Right renal cortex interstitium (tissue), 3 donors: ENCODE measurements at places on chromosomes 7 and 10.

DNA sequence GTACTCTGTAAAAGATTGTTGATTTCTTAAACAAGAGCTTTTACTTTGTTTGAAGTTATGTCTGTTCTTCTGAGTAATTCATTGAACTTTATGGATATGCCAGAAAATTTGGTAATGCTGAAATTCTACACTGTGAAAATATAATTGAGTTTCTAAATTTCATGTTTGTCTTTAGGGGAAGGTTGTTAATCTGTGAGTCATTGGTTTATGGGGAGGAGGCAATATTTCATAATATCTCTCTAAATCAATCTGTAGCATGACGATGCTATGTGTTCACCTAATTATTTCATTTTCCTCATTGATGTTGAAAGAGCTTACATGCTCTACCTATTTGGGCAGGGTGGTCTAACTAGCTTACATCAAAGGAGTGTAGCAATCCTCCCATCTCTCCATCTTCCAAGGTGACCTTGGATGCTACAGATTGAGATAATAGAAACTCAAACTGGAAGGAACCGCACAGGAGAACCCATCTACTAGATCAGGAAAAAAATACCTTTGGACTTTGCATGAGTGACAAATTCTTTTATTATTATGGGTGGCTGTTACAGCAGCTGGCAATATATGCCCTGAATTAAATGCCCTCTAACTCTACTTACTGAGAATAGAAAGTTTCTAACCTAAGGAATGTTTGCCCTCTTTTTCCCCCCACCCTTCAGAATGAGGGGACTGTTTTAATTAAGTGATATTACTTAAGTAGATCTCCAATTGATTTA is 8.4 kb upstream of the SNX13 start:
- DNase-seq, result no peak

GRCh38 chr10:21084700-21085099 is 187.6 kb upstream of the NEBL start:
- DNase-seq, result no peak

DNA sequence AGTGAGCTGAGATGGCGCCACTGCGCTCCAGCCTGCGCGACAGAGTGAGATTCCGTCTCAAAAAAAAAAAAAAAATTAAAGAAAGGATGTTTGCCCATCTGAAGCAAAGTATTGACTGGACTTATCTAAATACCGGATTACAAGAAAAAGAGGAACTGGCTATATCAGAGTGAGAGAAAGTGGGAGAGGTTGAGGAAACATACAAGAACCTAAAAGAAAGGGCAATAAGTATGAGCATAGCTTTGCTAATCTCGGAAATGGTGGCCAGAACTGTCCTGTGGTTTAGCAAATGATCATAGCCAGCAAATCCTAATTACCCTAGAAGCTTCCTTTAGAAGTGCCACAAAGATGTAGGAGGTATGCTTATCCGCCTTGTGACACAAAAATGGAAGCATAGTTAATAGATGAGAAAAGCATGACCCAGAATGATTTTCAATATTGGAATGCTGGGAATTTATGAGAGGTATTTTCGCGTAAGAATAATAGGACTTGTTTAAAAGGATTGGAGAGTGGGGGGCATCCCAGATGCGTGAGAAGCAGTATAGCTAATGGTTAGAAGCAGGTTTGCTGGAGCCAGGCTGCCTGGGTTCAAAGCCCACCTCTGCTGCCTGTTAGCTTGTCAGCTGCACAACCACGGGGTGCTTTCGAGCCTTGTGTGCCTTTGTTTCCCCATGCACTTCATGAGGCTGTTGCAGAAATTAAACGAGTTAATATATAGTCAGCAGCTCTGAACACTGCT is 1.2 kb upstream of the GTPBP4 start:
- no peak for DNase-seq

GRCh38 chr7:87447116-87447635 is 28.3 kb downstream of the ABCB4 start:
- no peak for DNase-seq

- no peak for DNase-seq
Measured at GRCh38 chr7:2432910-2433712, 29.7 kb downstream of the CHST12 start.

DNA sequence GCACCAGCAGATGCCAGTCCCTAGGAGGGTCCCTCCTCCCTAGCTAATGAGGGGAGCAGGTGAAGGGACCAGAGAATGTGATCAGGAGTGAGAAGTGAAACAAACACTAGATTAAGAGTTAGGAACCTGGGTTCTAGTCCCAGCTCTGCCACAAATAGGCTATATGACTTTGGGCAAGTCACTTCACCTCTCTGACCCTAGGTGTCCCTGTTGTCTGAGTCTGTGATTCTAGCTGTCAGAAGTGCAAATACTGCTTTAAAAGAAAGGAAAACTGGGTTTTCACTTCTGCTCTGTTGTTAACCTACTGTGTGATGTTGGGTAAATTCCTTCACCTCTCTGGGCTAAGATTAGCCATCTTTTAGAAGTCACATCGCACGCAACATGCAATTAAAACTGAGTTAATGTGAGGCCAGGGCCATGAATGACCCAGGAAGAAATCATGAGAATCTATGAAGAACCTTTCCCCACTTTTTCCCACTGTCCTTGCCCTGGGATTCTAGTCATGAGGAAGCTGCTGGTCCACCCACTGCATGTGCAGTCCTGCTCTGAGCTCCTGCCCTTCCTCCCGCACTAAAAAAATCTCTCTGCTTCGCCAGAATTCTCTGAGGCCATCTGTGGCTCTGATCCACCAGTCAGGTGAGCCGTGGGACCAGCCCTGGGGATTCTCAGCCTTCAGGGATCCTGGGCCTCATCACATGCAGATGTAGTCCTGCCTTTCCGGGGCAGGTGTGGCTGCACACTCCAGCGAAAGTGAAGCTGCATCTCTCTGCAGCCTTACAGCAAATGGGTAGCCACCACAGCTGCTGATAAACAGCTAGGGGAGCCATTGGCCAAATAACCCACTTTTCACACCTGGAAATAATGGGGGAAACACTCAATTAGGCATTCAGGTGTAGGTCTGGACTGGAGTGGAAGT is 181.7 kb downstream of the PLXNA4 start:
- DNase-seq, result no peak

DNA sequence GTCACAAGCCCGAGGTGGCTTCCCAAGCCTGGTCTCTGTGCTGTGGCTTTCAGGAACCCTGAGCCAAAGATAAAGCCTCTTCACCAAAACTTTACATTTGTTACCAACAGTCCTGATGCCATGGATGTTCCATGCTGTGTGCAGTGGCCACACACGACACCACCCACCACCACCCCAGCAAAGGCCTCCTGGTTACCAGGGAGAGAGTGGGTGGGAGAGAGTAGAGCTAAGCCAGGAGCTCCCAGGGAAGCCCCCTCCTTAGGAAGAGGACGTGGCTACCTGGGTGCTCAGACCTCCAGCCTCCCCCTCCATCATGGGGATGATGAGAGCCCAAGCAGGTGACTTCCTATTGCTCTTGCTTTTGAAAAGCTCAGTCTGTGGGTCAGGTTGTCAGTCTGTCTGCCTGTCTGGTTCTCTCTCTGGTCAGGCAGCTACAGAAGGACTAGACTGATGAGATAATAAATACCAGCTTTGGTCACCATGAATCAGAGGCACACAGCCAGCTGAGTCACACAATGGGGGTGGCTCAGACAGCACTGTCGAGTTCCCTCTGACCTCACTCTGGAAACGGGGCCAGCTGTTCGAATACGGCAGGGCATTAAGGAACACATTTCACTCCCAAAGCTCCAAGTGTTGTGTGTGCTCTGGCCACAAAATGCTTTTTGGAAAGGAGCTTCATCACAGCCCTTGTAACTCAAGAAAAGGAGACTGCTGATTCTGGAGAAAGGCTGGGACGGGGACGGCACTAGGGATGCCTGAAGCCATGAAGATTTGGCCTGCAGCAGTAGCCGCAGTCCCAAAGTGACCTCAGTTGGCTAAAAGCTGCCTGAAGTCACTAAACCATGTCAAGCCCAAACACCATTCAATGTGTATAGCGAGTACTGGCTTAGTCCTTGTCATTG is 166.0 kb downstream of the FANK1 start:
- no peak for DNase-seq

DNA sequence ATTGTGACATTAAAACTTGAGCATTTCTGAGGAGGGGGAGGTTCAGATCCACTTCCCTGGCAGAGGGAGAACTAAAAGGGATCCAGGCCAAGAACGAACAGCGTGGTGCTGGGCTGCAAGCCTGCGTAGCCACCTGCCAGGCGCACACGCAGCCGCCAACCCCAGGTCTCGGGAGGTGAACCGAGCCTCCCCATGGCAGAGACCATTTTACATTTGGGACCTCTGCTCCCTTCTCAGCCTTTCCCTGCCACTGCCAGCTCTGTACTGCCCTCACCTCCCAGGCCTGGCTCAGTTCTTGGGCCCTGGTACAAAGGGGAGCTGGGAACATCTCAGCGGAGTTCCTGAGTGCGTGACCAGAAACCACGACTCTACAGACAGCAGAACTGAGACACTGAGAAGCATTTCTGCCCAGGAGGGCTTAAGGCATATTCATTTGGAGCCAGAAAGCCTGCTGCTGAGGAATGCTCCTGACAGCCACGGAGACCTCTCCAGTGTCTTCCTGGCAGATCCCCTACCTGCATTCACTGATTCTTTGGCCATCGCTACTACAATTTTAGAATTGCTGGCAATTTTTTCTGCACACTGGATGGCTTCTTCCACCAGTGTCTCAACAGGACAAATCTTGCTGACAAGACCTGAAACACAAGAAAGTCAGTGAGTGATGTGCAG is 7.6 kb downstream of the ECHS1 start:
- no peak for DNase-seq

DNA sequence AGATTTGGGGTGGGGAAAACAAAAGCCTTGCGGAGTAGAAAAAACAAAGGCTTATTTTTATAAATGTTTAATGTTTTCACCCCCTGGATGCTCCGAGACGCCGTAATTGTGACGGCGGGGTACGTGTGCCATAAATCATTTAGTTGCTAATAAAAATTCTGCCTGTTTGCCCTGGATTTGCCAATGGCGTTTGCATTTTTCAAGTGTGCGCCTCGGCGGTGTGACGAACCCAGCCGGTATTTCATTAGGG is 2.5 kb upstream of the TNRC18 start:
- no peak for DNase-seq

DNA sequence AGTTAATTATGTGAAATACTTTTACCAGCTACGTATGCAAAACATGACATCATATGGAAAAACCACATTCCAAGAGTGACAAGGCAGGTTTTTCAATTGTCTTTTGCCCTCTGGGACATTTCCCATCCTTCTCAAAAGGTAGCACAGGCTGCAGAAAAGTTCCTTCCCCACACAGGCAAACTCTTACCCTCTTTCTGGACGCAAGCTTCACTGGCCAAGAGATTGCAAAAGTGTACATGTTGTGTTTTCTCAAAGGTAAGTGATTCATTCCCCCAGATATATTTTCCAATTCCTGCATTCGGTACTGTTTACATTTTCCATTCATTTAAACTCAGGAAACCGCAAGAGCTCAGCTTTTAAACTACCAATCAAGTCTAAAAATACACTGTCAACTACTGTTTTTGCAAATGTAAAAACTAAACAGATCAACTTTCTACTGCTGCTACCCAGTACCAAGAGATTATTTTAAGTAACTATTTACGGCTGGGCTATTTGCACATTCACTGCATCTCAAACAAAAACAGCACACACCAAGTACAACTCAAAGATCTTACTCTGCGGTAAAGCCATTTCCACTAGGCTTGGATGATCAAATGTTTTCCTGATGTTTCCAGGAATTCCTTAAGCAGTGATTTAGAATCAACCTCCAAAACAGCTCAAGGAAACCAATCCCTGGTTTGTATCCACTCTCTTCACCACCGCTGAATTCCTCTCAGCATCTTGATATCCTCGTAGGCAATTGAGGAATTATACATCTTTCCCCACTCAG is 233.6 kb upstream of the CCDC6 start:
- no peak for DNase-seq

DNA sequence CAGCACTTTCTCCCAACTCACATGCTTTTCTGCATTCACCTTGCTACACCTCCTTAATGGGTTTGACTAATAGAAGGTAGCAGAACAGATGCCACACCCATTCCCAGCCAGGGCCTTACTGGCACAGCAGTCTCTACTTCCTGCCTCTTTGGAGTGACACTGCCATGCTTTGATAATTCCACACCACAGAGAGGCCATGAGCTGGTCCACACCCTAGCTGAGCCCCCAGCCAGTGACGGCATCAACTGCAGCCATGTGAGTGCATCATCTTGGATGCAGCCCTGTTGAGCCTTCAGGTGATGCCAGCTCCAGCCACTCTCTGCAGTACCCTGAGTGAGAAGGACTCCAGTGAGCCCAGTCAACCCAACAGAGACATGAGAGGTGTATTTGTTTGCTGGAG is 27.5 kb upstream of the EZH2 start:
- DNase-seq, result no peak

GRCh38 chr10:60413306-60414012 is 23.8 kb upstream of the ANK3 start:
- no peak for DNase-seq

GRCh38 chr10:86287966-86288579 is 78.5 kb downstream of the GRID1 start:
- no peak for DNase-seq

DNA sequence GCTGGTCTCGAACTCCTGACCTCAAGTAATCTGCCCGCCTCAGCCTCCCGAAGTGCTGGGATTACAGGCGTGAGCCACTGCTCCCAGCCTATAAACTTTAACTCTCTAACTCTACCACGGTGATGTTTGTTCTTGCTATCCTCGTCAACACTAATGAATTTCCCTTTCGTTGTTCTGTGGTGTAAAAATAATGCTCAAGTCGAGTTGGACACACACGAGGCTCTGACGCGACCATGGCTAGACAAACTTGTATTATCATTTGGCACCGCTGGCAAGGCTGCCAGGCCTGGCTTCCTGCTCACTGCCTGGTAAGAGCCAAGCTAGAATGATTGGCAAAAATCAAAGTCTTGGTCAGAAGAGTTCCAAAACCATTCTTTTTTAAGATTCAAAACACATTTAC is 167.0 kb upstream of the KLF6 start:
- DNase-seq, result no peak

- DNase-seq, result no peak
Measured at GRCh38 chr7:50662041-50662694, 97.0 kb upstream of the DDC start.

GRCh38 chr10:88244781-88245625 is 338.1 kb downstream of the RNLS start:
- DNase-seq, result no peak

DNA sequence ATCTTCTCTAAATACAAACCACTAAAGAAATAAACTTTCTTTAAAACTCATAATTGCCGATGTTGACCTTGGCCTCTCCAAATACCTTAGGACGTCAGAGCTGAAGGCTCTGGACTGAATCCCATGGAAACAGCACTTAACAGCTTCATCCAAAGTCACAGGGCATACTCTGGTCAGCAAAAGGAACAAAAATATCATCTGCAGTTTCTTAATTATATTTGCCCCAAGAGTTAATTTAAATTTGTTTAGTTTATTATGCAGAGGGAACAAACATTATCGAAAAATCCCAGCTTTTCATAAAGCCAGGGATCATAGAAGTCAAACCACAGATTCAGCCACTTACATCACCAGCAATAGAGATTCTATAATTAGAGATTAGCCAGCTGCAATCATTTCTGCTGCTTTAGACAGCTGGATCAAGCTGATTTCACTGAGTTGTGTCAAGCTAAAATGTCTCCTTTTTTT is 20.5 kb upstream of the FAM13C start:
- no peak for DNase-seq

GRCh38 chr10:59649606-59650346 is 59.9 kb downstream of the SLC16A9 start:
- no peak for DNase-seq
